ENCODE measurements at places on chromosomes 16 and 17.
A peak's percentile ranks its signal among the peaks of the same experiment; 100 is the strongest.

DNA sequence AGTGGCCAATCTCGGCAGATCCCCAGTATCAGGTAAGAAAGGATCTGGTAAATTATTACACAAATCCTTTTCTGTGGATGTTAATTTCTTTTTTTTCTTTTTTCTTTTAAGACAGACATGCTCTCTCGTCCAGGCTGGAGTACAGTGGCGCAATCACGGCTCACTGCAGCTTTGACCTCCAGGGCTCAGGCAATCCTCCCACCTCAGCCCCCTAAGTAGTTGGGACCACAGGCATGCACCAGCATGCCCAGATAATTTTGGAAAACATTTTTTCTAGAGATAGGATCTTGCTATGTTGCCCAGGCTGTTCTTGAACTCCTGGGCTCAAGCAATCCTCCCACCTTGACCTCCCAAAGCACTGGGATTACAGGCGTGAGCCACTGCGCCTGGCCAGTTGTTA, 54.0 kb downstream of the GAS7 start:
- no peak for DNase-seq

DNA sequence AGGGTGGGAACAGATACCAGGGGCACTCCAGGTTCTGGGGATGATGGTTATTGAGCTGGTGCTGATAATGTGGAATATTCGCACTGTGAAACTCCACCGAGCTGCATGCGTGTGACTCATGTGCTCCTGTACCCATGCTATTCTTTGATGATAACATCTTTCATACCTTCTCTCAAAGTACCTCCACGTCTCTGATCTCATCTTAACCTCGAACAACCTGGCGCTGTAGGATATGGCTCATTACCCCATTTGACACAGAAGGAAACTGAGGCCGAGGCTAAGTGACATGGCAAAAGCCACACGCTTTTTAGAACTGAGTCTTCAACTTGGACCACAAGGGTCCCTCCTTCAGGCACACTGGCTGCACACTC, 30.2 kb upstream of the MRPS23 start:
- no peak for DNase-seq

DNA sequence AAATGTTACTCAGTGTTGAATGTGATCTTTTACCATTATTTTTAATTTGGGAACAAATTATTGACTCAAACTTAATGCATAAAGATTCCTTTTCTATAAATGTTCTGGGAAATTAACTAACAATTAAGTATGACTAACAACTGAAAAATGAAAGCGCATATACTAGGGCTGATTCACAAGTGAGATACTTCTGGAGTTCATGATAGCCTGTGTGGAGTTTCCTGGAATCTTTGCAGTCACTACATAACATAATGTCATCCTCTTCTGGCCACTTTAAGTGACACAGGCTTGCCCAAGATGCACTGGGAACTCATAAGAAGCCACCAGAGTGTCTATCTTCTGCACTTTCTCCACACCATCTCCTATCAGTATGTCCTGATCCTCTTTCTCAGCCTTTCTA, 450.3 kb upstream of the CDH11 start:
- DNase-seq = no peak

DNA sequence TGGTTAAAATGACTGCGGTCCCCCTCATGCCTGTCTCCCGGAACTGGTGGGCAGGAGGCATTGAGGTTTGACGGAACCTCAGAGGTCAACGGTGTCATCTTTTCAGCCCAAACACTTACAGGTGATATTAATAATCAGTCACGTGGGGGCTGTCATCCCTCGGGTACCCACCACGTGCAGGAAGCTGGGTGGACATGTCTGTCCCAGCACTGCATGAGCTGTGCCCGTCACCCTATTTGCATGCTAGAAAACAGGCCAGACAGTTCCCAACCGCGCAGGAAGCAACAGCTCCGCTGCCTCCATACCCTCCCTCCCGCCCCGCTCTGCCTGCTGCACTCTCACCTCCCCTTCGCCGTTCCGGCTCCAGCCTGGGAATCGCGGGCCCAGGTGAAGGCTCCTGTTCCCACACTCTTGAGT, 1.4 kb downstream of the SYNGR3 start:
- peak; percentile 12 for DNase-seq

Measured in bone marrow (tissue), 2 donors.